ENCODE measurements at places on chromosomes 2 and 18.
A peak's percentile ranks its signal among the peaks of the same experiment; 100 is the strongest.

GRCh38 chr18:52174220-52174619 lies 165.8 kb upstream of the DCC start:
- no peak for DNase-seq

GRCh38 chr2:240593703-240594451 lies 7.3 kb downstream of the CAPN10 start:
- no peak for DNase-seq

GRCh38 chr18:73220663-73221062 lies 352.9 kb upstream of the NETO1 start:
- no peak for DNase-seq

- DNase-seq = no peak
Observed at GRCh38 chr2:20235655-20236305, 10.8 kb upstream of the SDC1 start.

DNA sequence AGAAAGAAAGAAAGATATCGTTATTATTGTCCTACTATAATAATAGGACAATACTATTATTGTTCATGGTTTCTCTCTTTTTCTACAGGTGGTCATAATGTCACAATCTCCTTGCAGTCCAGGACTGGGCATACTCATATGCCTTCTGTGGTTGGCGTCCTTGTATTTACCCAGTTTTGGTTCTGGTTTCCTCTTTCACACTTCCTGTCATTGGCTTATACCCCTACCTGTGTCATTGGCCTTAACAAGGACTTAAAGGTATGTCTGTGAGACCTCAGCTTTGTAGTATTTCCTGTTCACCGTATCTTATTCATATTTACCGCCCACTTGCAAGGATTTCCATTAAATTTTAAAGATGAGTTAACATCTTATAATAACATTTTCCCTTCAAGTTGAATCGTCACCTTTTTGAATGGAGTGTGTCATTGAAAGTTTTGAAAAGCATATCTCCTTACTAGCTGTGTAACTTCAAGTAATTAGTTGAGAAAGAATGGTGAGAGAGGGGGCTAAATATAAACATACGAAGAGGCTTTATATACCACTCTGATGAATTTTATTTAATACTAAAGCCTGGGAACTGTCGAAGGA lies 36.5 kb upstream of the HTR2B start:
- DNase-seq = no peak

DNA sequence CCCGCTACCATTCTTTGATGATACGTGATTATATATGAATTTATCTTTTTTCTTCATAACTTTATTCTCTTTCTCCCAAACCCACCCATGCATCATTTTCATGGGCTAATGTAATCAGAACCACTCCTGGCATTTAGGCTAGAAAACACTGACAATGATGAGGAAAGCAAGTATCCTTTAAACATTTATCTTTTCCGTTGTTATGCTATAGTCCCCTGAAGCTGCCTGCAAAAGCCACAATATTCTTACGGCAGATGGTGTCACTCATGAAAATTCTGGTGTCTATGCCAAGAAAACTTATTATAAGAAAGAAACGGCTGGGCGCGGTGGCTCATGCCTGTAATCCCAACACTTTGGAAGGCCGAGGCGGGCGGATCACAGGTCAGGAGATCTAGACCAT lies 221.8 kb upstream of the CTAGE1 start:
- no peak for DNase-seq

DNA sequence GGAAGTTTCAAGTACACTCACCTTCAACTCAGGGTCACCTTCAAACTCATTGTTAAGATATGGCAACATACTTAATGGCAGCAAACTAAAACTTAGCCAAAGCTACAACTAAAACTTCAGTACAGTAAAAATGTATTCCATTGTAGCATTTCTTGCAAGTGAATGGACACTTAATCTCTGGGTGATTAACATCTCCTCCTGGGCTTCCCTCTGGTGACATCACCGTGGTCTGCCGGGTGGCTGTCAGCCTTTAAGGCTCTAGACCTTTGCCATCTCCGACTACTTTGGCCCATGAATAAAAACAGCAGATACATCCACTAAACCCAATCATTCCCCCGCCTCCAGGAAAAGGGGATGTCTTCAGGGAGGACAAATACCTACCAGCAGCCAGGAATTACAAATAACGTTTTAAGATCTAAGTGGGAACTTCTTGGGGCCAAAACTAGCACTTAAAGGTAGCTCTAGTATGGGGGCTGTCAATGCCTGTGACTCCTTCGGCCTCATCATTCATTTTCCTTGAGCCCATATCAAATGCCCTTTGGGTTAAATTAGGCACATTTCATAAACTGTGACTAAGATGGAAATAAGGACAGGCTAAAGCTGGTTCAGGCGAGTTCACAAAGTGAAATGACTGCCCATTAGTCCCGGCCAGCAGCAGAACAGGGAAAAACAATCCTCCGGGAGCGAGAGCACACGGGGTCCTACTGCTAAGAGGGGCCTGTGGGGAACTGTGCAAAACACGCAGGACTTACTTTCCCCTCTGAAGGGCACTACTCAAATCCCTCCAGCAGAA lies 1.1 kb downstream of the TFCP2L1 start:
- DNase-seq = no peak

DNA sequence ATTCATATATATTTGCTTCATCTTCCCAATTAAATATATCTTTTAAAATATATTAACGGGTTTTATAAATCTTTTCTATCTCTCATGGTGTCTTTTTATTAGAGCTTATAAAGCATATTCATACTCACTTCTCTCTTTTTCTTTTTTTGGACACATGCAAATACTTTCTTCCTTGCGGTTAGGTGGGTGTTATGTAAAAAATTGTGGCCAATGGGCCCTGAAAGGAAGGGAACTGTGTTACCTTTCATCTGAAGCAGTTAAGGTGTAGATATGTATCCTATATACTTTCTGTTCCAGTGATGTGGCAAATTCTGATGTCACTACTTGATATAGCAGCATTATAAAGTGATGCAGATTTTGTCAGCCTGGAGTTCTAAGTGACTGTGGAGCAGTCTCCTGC lies 714.5 kb downstream of the PLCL1 start:
- DNase-seq = no peak

DNA sequence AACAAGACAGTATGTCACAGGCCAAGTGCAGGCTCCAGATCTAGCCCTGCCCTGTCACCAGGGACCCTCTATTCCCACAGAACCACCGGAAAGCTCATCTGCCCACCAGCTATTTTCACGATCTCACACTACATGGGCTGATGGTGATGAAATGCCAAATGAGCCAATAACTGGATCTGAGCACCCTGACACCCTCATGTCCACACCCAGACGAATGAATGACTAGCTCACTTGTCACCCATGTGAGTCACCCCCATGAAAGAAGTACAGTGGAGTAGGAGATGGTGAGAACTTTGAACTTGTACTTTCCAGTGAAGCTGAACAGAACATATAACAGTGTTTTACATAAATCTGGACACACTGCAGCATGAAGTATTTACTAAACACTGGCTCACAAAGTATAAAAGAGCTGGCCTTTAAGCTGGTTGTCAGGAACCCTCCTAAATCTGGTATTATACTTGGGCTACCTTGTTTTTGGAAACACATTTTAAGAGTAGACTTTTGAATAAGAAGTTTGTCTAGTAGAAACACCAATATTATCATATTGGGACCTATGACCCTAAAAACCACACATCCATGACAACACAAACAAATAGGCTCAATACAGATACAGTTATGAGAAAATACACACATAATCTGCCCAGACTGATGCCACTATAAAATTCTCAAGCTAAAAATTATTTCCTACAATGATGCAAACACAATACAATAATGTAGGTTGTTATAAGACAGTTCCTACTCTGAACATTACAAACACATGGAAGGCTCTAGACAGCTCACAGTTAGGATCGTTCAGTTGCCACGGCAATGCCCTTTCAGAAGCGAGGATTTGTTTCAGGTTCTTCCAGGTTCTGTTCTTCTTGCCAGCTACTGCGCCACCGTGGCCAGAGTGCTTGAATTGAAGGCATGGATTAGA lies 19.0 kb downstream of the INO80C start:
- peak; percentile 24 for DNase-seq

- no peak for DNase-seq
Observed at GRCh38 chr2:185625604-185626003, 113.0 kb upstream of the FSIP2 start.

GRCh38 chr2:128280901-128281321 lies 37.8 kb downstream of the HS6ST1 start:
- DNase-seq = no peak

All from stimulated activated CD4-positive, alpha-beta T cell treated with anti-CD3 and anti-CD28 coated beads, TNF-alpha, amount 100 ng/mL, for 24 hours (primary cell).